H1 (cell line): ENCODE measurements at places on chromosomes 5 and 9. TPM values are rescaled to one million over a fixed set of nuclear protein-coding genes. Genes with fewer than 3 reads are reported as not detected.

- DNase-seq, result no peak
- H3K36me3 ChIP-seq, result peaks cover 22% of the 10 kb centered on the region
- H3K27ac ChIP-seq, result peak overlapping the region; percentile 82; the same call in 1 of the 2 replicates
- H3K4me3 ChIP-seq, result peak overlapping the region; percentile 86
- H3K27me3 ChIP-seq, result no peaks in the 10 kb centered on the region
- H3K4me1 ChIP-seq, result peaks cover 7% of the 10 kb centered on the region
Observed at GRCh38 chr9:124869986-124870560, 8.1 kb downstream of the ARPC5L start.

- H3K4me3 ChIP-seq, result no peak overlapping the region
- no peak overlapping the region for H3K27ac ChIP-seq
- no peak for DNase-seq
- H3K36me3 ChIP-seq, result no peaks in the 10 kb centered on the region
Observed at GRCh38 chr5:155274484-155274883, 260.9 kb downstream of the KIF4B start.

LRRC19 gene
- not detected in 2 replicates for polyA plus RNA-seq

GRCh38 chr9:129125478-129125877 lies 14.3 kb downstream of the PTPA start:
- no peak for DNase-seq
- H3K4me3 ChIP-seq, result no peak overlapping the region
- no peaks in the 10 kb centered on the region for H3K27me3 ChIP-seq
- no peak overlapping the region for H3K27ac ChIP-seq

TMC1 gene
- 0.55 and 0.98 TPM in 2 replicates for polyA plus RNA-seq

GRCh38 chr5:75510836-75511434 lies 494 bp downstream of the CERT1 start:
- no peaks in the 10 kb centered on the region; the same call in 1 of the 2 replicates for H3K36me3 ChIP-seq
- no peak overlapping the region for H3K27ac ChIP-seq

DNA sequence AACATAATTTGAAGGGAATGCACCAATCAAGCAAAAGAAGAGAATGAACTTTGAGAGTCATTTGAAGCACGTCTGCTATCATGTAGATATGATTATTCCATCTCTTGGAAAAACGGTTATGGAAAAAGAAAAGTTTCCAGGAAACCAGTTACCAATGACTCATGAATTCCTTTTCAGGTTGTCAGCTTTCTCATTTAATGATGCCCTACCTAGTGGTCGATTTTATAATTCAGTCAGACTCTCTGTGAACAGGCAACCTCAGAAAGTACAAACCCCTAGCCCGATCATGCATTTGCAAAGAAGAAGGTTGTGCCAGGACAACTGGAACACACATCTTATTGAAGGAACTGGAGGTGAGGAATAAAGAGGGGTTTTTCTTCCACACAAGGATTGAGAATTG lies 355.1 kb upstream of the GRIA1 start:
- no peaks in the 10 kb centered on the region for H3K4me1 ChIP-seq
- no peaks in the 10 kb centered on the region for H3K36me3 ChIP-seq
- H3K27ac ChIP-seq, result no peak overlapping the region
- H3K4me3 ChIP-seq, result no peak overlapping the region
- H3K27me3 ChIP-seq, result peaks cover 1% of the 10 kb centered on the region

AIF1L gene
- polyA plus RNA-seq, result 68.2 and 70.7 TPM in 2 replicates

DNA sequence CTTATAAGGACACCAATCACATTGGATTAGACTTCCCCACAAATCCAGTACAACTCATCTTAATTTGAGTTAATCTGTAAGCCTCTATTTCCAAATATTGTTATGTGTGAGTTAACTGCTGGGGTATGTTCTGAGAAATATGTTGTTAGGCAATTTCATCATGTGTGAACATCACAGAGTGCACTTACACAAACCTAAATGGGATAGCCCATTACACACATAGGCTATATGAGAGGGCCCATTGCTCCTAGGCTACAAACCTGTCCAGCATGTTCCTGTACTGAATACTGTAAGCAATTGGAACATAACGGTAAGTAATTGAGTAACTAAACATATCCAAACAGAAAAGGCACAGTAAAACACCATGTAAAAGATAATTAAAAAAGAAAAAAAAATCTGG lies 19.1 kb upstream of the ARSI start:
- H3K4me3 ChIP-seq, result no peak overlapping the region
- H3K27ac ChIP-seq, result no peak overlapping the region
- H3K4me1 ChIP-seq, result no peaks in the 10 kb centered on the region
- no peaks in the 10 kb centered on the region for H3K27me3 ChIP-seq

GRCh38 chr5:79962575-79963222 lies 28.4 kb downstream of the MTX3 start:
- no peaks in the 10 kb centered on the region for H3K4me1 ChIP-seq
- no peak for DNase-seq
- H3K36me3 ChIP-seq, result no peaks in the 10 kb centered on the region
- H3K27me3 ChIP-seq, result no peaks in the 10 kb centered on the region
- H3K27ac ChIP-seq, result 0 out of 2 replicates have a peak overlapping the region, but pooled peaks have one; percentile 34
- H3K4me3 ChIP-seq, result no peak overlapping the region

DNA sequence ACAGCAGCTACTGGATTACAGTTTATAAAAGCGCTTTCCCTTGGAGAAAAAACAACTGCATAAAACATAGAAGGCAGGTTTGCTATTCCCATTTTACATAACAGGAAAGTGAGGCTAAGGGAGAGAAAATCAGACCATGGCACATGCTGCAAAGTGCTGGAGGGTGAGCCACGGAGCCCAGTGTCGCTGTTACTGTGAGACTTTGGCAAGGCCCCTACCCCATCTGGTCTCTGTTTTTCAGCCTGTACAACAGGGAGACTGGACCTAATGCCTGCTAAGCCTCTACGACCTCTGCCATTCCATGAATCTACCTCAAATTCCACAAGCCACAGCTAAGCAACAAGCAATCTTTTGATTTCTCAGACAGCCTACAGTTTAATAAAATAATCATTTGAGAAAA lies 139.2 kb downstream of the GABBR2 start:
- H3K4me1 ChIP-seq, result no peaks in the 10 kb centered on the region
- no peak for DNase-seq
- no peak overlapping the region for H3K4me3 ChIP-seq

FGD3 gene
- polyA plus RNA-seq, result 1.4 and 2.3 TPM in 2 replicates

PCDHGB6 gene
- 4.1 and 4.3 TPM in 2 replicates for polyA plus RNA-seq

- peaks cover 4% of the 10 kb centered on the region; the same call in 1 of the 2 replicates for H3K4me1 ChIP-seq
- H3K36me3 ChIP-seq, result no peaks in the 10 kb centered on the region
- DNase-seq, result peak; percentile 77
- no peak overlapping the region for H3K27ac ChIP-seq
- no peak overlapping the region for H3K4me3 ChIP-seq
Observed at GRCh38 chr9:117044241-117044640, 357.1 kb downstream of the TRIM32 start.

DNA sequence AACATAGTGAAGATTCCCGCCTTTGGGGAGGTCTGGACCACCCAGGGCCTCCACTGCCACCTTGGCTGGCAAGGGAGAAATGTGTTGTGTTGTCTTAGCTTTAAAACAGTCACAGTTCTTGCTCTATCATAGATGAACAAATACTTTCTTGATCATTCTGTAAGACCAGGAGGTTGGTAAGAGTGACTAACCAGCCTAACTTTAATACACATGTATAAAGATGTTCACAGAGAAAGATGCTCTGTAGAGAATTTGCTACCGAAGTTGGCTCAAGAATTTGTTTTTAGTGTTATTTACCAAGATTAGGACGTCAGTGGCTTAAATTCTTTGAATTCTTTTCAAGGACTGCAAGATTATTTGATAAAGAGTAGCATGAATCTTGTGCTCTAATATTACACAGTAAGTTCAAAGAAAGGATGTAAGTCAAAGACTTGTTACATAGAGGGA lies 28.4 kb downstream of the GLRX start:
- H3K4me3 ChIP-seq, result no peak overlapping the region
- H3K4me1 ChIP-seq, result no peaks in the 10 kb centered on the region
- no peak overlapping the region for H3K27ac ChIP-seq
- DNase-seq, result no peak

DNA sequence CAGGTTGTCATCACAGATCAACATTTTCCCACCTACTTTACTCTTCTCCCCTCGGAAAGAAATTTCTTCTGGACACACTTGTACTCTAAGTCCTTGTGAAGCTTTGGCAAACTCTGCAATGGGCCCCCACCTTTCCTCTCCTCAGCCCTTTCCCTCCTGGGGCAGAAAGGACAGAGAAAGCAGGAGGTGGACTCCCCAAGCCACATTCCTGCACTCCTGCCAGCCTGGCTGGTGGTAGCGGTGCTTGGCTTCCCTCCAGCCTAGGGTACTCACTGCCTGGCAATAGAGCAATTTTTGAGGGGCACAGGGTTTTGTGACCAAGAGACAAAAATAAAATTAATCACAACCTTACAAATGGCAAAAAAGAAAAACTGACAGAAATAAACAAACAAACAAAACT lies 451.4 kb downstream of the ZSWIM6 start:
- H3K27ac ChIP-seq, result no peak overlapping the region
- no peaks in the 10 kb centered on the region for H3K27me3 ChIP-seq
- no peak overlapping the region for H3K4me3 ChIP-seq
- H3K36me3 ChIP-seq, result no peaks in the 10 kb centered on the region
- DNase-seq, result no peak

DNA sequence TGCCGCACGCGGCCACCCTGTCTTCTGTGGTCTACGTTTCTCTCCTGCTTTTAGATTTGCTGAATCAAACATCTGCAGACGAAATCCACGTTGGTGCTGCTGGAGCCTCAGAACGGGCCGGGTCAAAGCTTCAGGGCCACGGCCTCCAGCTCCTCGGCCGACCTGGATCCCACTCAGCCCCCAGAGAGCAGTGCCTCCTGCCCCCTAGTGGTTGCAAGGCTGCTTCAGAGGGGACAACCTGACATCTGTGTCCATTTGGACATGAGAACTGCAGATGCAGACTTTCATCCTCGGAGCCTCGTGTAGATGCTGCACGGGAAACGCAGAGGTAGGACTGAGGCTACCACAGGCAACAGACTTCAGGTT lies 23.0 kb upstream of the SLC6A3 start:
- H3K36me3 ChIP-seq, result peaks cover 73% of the 10 kb centered on the region
- H3K27ac ChIP-seq, result no peak overlapping the region
- H3K4me3 ChIP-seq, result no peak overlapping the region

DNA sequence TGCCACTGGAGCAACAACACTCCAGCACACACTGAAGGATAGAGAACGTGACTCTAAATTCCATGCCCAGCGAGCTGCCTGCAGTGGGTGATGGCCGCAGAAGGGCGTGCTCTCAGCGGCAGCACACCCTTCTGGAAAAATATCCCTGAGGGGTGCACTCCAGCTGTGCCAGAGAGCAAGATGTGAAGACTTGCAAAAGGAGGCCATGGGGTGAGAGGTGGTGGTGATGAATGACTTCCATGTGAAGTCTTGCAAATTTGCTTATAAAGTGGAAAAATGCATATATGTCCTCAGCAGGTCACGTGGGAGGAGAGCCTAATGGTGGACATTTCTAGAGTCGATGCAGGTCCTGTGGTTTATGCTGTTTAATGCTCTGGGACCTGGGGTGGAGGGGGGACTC lies 39.8 kb upstream of the COL5A1 start:
- no peak overlapping the region for H3K27ac ChIP-seq
- H3K4me3 ChIP-seq, result no peak overlapping the region
- no peaks in the 10 kb centered on the region for H3K4me1 ChIP-seq
- no peaks in the 10 kb centered on the region for H3K27me3 ChIP-seq
- no peak for DNase-seq

GRCh38 chr5:108238936-108239887 lies 142.7 kb downstream of the FBXL17 start:
- no peaks in the 10 kb centered on the region for H3K36me3 ChIP-seq
- peaks cover 5% of the 10 kb centered on the region for H3K4me1 ChIP-seq
- no peak overlapping the region for H3K4me3 ChIP-seq

DNA sequence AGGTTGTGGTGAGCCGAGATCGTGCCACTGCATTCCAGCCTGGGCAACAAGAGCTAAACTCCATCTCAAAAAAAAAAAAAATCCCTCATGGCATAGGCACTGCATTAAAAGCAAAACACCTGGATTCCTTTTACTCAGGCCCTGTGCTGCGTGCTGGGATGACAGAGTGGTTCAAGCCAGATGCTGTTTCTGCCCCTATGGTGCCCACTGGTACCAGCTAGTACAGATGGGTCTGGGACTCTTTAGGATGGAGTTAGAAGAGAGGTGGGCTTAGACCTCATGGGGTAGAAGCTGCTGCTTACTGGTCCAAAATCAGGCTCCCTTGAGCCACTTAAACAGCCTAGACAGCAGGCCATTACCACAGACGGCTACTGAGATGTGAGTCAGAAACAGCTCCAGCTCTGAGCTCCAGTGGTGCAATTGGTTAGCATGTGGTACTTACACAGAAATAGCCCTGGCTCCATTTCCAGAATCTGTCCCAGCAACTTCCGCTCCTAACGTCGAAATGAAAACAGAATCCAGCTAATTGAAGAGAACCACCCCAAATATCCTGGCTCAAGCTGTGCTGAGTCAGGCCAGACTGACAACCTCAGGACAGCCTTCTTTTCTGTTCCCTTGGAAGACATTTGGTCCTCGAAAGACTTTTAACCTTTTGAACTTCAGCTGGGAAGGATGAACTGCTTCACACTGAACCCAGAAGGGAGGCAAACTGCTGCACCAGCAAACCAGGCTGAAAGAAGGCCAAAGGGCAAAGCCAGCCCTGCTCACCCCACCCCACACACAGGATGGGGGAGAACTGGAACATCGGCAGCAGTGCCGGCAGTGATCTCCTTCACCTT lies 15.5 kb downstream of the C5orf15 start:
- H3K27ac ChIP-seq, result no peak overlapping the region
- no peaks in the 10 kb centered on the region for H3K27me3 ChIP-seq
- H3K4me3 ChIP-seq, result no peak overlapping the region
- no peak for DNase-seq
- peaks cover 2% of the 10 kb centered on the region; the same call in 1 of the 2 replicates for H3K36me3 ChIP-seq

C5orf46 gene
- polyA plus RNA-seq, result not detected in 2 replicates
